ENCODE measurements at places on chromosomes 13 and 19.

- DNase-seq = no peak
Measured at GRCh38 chr19:50308991-50309390, 20.2 kb downstream of the KCNC3 start.

GRCh38 chr13:59269476-59269875, 894.3 kb downstream of the DIAPH3 start:
- no peak for DNase-seq

GRCh38 chr19:1510442-1510806, 2.4 kb downstream of the ADAMTSL5 start:
- no peak for DNase-seq

DNA sequence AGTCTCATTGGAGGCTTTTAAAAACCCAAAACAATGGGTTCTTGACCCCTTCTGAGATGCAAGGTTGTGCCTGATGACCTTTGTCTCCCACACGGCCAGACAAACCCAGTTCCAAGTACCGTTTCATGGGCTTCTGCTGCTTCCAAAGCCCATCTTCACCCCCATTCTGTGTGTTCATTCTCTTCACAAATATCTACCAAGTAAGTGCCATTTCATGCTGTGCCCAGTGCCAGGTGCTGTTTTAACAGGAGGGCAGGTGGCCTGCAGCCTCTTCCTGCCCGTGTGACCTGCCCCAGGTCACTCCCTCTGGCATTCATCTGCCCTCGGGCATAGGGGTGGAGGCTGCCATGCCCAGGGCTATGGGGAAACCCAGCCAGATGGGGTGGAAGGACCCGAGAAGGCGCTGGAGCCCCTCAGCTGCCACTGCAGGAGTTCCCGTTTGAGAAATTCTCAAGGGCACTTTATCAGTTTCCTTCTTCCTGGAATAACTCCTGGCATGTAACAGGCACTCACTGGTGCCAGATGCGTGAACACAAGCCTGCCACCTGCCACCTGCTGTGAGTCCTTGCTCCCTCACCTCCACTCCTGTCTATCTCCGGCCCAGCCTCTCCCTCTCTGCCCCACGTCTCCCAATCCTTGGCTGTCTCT, 12.5 kb downstream of the CAPN12 start:
- no peak for DNase-seq

DNA sequence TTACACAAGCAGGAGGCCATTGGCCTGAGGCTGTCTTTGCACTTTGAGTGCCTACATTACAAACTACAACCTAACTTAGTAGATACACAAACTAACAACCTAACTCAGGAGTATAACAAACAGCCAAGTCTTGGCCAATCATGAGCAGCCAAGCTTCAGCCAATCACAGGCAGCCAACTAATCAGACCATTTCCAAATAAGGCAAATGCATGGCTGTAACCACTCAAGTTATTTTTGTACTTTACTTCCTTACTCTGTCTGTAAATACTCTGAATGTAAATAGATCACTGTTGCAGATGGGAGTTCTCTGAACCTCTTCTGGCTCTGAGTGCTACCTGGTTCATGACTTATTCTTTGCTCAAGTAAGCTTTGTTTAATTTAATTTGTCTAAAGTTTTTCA, 748.1 kb upstream of the SGCG start:
- no peak for DNase-seq

GRCh38 chr19:5914946-5915781, 1.1 kb downstream of the CAPS start:
- no peak for DNase-seq

DNA sequence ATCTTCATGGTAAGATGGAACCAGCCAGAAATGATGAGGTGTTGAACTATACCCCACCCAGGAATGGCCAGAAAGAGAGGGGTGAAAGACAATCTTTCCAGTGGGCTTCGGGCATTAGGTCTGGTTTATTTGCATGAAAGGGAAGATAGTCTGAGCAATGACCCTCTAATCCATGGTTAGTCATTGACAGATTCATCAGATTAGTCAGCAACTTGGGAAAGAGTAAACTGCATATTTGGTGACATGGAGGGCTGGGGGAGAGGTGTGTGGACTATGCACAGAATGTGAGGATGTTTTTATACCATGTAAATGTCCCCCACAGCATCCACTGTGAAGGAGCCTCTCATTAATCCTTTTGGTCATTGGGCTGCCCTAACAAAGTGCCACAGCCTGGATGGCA, 30.1 kb upstream of the USP12 start:
- no peak for DNase-seq

DNA sequence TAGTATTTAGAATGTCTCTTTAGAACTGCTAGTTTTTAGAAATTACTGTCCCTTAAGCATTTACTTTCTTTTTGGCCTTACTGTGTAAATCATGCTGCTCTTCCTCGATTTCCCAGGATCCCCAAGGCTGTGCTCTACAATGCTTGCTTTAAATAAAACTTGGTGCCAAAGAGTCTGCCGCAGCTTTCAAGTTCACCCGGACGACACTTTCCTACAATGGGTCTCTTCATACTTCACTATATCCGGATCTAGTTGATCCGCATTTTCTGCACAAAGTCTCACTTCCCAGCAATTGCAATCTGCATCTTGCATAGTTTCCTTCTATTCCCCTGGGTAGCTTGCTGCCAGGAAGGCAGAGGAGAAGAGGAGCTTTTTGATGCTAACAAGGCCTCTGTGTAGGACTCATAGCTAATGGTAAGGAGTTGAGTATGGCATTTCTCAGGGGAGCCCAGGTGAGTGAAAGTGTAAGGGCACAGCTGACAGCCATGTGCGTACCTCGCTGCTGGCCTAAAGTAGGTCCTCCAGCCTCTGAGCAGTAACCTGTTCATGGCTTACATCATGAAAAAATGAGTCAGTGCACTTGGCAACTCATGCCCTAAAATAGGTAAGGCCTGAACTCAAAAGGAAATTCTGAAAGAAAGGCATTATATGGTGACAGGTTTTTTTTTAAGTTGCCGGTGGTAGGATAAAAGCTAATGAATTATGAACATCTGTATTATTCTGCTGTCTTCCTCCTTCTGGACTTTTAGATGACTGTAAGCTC, 101.6 kb downstream of the ENOX1 start:
- no peak for DNase-seq

GRCh38 chr13:76958841-76959432, 10.6 kb downstream of the ACOD1 start:
- DNase-seq = no peak

GRCh38 chr19:15144046-15144646, 36.9 kb downstream of the SYDE1 start:
- DNase-seq = no peak

GRCh38 chr19:19475849-19476828, 39.2 kb downstream of the TSSK6 start:
- no peak for DNase-seq

GRCh38 chr19:35115177-35115951, at the start of gene FXYD3:
TSS of gene FXYD3 (plus strand) at chr19:35115823. CDS start at chr19:35119377, 3,554 bp downstream.
- DNase-seq = no peak

DNA sequence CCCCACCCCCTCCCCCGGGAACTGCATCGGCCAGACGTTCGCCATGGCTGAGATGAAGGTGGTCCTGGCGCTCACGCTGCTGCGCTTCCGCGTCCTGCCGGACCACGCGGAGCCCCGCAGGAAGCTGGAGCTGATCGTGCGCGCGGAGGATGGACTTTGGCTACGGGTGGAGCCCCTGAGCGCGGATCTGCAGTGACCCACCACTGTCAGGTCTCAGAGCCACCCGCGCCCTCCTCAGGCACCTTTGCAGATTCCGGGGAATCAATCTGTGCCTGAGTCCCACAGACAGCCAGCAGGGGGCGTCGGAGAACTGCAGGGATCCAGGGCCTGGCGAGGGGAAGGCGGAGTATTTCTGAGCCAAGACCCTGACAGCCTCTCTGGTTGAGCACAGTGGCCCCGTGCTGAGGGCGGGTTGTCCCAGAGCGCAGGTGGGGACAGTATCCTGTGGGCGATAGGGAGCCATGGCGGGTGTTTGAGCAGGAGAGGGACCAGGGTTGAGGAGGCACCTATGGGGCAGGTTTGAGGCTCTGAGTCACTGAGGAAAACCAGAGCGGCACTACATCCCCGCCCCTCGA, 30.4 kb upstream of the CYP4F8 start:
- peak; percentile 87 for DNase-seq

- DNase-seq = no peak
Measured at GRCh38 chr13:97021241-97021640, 27.0 kb upstream of the OXGR1 start.

DNA sequence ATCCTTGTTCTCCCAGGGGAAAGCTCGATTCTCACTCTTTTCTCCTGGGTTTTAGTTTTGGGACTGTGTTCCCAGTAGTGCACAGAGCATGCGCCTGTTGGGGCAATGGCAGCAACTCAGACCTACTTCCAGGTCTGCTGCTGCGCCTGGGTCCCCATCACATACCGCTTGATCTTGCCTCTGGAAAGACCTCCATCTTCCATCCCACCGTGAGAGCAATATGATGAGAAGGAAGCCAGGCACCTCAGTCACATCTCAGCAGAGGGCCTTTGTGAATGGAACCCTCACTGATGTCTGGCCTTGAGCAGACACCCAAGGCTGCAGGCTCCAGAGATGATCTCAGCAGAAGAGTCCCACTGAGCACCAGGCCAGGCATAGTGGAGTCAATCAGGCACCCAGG, 176.8 kb upstream of the ZNF507 start:
- DNase-seq = no peak

DNA sequence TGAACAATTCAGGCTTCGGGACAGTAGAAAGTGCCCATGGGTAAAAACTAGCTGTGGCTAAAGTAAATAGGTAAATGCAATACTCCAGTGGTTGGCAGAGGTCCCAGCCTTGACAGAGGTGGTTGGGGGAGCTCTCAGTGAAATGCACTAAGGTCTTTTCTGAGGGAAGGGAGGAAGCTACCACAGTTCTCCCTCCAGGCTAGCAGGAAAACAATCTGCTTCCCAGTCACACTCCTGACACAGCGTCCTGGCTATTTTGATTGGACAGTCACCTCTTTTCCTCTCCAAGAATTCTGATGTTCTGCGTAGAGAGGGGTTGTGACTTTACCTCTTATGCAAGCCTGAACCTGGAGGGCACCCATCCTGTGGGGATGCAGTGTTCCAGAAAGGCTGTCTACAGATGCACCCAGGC, 128.7 kb downstream of the CYSLTR2 start:
- DNase-seq = no peak

GRCh38 chr19:51398096-51398704, 7.8 kb upstream of the C19orf84 start:
- DNase-seq = no peak

DNA sequence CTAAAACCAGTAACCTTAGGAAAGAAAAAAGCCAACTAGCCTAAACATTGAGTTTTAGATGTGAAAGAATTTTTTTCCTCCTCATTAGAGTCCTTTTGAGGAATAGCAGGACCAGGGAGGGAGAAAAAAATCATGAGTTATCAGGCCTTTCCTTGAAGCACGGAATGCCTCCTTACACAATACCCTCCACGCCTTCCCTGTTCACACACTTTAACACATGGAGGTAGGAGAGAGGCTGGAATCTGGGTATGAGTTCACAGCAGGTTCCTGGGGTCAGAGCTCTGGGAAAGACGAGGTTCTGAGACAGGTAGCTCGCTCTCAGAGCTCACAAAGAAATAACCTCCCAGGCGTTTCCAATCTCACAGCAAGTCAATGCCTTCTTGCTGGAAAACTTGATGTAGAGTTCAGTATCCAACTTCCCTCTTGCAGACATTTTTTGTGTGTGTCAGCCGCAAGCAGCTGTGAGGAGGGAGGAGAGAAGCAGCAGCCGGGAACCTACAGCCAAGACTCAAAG, 716 bp downstream of the ZNF573 start:
- no peak for DNase-seq
